ENCODE measurements at places on chromosomes 12 and 14. TPM values are rescaled to one million over a fixed set of nuclear protein-coding genes. Genes with fewer than 3 reads are reported as not detected.

MCRS1 gene
- total RNA-seq, result 102 TPM

RPL10L gene
- 6.9 TPM for total RNA-seq

SETD3 gene
- total RNA-seq, result 81.8 TPM

LUM gene
- total RNA-seq, result 1.0 TPM

IRAK3 gene
- total RNA-seq, result 0.09 TPM

AICDA gene
- total RNA-seq, result not detected

PAX9 gene
- 16.7 TPM for total RNA-seq

PROX2 gene
- total RNA-seq, result not detected

MAP3K9 gene
- 5.8 TPM for total RNA-seq

CPSF2 gene
- total RNA-seq, result 86.0 TPM

OTX2 gene
- 2.5 TPM for total RNA-seq

SLC2A13 gene
- total RNA-seq, result 8.5 TPM

MIP gene
- not detected for total RNA-seq

SINHCAF gene
- total RNA-seq, result 191 TPM

RNU7-1 gene
- not detected for total RNA-seq

C3AR1 gene
- 0.40 TPM for total RNA-seq

CNOT2 gene
- 143 TPM for total RNA-seq

NR1H4 gene
- total RNA-seq, result not detected

TAS2R8 gene
- not detected for total RNA-seq

PLD4 gene
- not detected for total RNA-seq
